ENCODE measurements at places on chromosomes 13 and 19.

- DNase-seq, result no peak
Observed at GRCh38 chr19:6639439-6639838, 30.5 kb downstream of the TNFSF14 start.

DNA sequence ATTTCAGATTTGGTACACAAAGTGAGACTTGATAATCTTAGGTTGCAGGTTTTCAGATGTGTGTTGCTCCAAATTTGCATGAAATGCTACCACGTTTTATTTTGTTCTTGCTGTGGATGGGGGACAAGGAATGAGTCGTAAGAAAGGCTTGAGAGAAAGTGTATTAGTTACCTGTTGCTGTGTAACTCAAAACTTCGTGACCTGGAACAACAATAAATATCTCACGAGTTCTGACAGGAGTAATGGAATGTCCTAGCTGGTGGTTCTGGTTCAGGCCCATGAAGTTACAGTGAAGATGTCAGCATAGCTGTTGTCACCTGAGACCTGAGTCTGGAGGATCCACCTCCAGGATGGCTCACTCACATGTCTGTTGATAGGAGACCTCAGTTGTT lies 1.2 kb downstream of the ZNF8 start:
- DNase-seq, result no peak

GRCh38 chr13:27465611-27466010 lies 15.2 kb upstream of the MTIF3 start:
- no peak for DNase-seq

- no peak for DNase-seq
Observed at GRCh38 chr19:49938662-49939061, 9.4 kb upstream of the NUP62 start.

DNA sequence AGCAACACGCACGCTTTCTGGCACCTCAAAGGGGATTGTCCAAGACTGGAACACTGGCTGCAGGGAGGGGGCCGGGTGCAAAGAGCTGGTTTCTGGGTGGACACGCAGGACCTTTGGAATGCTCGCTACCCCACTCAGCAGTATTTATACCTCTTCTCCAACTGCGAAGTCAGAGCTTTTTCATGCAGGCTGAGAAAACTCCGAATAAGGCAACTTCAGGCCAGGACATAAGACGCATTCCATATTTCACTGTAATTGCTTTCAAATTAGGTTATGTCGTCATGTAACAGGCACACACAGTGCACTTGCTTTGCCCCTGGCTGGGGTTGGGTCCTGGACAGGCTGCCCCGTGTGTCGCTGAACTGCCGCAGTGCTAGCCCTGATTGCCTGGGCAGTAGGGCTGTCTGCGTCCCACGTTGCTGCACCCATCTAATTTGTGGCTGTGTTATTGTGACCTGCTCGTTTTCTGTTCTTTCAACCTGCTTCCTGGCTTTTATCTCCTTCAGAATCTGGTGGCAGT lies 44.5 kb downstream of the ACTN4 start:
- no peak for DNase-seq

- no peak for DNase-seq
Observed at GRCh38 chr13:29925457-29926097, 75.2 kb upstream of the UBL3 start.

DNA sequence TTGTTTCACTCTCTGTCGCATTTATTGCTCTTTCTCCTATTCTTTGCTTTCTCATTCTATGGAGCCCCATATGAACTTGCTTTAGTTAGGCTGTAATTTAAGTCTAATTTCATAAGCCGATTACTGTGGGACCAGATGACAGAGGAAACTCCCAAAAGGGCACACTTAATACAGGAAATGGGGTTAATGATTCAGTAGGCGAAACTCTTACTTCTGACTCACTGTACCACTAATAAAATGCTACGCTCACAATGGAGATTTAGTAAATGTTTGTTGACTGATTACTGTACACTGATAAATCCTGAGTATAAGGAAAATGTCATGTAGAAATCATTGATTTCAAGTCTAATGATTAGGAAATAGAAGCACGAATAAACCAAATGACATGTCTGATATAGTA lies 276.4 kb downstream of the KLF5 start:
- no peak for DNase-seq

DNA sequence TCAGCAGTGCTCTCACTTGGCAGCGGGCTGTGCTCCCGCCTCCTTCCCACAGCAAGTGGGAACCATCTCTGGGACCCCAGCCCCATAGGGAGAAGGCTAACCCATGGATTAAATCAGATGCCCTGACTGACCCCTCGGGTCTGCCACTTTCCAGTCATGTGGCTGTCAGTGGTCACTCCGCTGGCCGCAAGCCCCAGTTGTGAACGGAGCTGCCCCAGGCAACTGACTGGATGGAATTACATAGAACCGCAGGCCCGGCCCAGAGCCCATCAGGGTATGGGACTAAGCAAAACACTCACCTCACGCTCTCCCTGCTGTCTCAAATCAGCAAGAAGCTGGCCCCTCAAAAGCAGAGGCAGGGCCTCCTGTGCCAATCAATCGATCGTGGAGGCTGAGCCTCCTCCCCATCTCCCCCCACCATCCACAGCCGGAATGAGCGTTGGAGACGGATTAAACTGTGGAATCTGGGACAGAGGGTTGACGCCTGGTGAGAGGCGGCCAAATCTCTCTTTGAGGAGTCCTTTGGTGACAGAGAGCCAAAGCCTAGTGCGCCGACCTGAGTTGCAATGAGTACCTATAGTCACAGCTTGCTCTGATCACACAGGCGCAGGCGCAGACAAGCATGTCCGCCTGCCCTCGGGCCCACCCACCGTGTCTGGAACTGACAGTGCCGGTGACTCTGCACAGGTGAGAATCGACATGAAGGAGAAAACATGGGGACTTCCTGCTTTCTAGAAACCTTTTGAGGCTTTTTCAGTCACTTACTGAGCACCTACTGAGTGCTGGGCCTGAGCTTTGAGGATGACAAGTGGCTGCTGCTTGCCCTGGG lies 38.7 kb downstream of the PBX4 start:
- no peak for DNase-seq

DNA sequence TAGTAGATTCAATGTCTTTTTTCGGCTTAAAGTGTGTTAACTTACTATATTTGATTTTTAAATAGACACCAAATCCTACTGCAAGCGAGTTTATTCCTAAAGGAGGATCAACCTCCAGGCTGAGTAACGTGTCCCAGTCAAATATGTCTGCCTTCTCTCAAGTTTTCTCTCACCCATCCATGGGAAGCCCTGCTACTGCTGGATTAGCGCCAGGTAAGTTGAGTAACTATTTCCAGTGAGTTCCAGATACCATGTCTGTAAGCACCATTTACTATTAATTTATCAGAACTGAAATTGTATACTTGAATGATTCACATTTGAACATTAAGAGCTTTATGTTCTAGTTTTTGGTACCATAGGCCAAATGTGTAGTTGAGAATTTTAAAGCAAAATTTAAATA lies 81.8 kb downstream of the PAN3 start:
- DNase-seq, result no peak

DNA sequence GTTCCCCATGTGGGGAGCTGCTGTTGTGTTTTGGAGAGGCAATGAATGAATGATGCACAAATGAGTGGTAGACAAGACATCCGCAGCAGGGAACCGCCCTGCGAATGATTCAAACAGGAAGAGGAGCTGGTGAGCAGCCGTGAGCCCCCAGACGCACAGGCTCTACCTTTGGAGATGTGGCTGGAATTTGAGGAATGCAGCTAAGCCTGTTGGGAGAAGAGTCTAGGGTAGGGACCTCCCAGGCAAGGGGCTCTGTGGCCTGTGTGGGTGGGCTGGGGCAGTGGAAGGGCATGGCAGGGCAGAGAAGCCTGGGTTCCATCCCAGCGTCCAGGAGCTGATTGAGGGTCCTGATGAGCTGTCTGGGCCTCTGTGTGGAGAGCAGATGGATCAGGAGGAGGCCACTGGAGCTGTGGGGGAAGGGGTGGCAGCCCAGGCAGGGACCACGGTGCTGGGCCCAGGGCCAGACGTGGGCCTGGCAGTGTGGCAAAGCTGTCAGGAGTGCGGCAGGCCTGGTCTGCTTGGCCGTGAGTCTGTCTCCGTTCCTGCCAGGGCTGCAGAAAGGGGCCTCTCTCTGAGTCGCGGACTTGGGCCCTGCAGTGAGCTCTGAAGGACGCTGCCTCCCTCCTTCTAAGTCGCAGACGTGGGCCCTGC lies 41.8 kb upstream of the DCUN1D2 start:
- peak; percentile 31 for DNase-seq

DNA sequence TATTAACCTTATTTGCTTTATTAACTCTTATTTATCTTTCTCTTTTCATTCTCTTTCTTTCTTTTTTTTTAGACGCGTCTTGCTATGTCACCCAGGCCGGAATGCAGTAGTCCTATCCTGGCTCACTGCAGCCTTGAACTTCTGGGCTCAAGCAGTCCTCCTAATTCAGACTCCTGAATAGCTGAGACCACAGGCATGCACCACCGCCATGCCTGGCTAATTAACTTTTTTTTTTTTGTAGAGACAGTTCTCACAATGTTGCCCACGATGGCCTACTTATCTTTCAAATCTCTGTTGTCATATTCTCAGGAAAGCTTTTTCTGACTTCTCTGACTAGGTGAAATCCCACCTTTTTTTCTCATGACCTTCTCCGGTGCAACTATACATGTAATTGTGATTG lies 7.8 kb upstream of the SPRY2 start:
- DNase-seq, result no peak

DNA sequence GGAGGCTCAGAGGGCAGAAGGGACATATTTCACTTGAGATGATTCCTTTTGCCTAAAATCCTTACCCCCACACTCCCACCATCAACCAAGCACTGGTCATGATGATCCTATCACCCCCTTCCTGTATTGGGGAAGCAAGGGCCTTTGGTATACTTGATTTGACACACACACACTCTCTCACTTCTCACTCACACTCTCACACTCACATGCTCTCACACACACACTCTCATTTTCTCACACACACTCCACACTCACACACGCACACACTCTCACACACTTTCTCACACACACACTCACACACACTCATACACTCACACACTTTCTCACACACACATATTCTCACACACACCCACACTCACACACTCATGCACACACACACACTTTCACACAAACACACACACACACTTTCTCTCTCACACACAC lies 8.6 kb downstream of the RGCC start:
- DNase-seq, result no peak

DNA sequence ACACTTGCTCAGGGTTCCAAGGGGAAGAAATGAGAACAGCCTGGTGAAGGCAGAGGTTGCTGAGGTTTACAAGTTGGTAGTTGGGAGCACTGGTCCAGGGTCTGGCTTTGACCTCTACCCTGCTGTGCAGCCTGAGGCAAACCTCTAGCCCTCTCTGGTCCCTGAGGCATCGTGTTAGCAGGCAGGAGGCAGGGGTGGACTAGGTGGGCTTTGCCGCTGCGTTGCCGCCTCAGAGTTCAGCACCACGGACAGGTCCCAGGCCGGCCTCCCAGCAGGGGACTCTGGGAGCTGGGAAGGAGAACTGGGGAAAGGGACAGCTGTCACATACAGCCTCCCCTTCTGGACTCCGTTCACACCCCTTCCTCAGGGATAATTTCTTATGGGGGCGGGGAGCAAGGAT lies 3.1 kb downstream of the NCAN start:
- DNase-seq, result no peak

- no peak for DNase-seq
Observed at GRCh38 chr13:20482275-20482761, 43.3 kb downstream of the CRYL1 start.

DNA sequence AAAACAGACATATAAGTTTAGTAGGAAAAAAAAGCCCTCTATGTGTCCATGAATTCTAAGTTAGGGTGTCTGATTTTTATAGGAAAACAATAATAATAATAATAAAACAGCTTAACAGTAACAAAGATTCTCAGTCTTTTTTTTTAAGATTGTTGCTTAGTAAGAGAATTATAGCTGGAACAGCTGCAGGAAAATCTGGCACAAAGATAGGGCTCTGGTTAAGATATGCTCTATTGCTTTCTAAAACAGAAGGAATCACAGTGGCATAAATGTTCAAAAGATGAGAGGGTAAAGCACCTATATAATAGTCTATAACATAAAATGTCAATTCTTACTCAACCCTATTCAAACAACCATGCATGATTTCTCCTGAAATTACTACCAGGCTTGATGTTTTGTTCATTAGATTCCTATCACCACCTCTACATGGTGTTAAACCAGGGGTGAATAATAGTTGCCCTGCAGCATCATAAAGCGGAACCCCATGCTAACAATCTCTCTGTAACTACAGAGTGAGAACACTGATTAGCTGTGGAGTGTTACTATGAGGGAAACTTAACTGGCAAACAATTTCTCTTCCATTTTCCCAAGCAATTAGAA lies 541.4 kb upstream of the MIR17HG start:
- no peak for DNase-seq

DNA sequence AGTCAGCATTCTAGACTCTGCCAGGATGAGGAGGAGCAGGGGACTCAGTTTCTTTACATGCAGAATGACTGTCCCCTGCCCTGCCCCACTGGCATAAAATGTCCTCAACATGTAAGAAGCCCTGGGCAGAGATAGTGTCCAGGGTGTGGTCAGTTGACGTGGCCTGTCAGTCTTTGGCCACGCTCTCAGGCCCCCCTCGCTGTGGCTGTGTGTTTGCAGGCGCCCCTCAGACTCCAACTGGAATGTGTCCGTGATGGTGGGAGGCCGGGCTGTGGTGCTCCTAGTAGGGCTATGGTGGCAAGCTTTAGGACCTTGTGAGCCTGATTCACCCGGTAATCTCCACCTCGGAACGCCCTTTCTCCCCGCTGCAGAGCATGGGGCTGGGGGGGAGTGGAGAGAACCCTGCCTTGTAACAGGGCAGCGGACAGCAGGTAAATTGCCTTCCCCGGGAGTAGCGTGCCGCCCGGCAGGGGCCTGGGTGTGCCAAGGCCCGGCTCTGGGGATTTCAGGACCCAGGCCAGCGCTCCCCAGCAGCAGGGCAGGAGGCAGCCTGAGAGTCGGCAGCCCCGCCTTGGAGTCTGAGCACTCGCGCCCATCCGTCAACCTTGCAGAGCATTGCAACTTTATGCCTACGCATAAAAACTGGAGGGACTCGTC lies 62.3 kb downstream of the CHST8 start:
- no peak for DNase-seq

DNA sequence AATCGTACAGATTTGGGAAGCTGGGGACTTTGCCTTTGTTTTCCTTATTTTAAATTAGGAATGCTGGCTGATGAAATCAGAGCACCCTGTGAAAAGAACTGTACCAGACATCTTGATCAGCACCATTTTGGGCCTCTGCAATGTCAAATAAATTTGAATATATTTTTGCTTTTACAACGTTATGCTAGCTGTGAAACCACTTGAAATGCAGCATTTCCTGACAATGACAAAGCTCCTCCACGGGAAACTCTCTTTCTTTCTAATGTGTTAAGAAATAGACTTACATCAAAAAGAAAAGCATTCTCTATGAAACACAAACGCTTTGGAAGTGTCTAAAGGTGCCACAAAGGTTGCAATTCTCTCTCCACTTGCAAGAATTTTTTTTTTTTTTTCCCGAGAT lies 47.1 kb upstream of the MAP3K10 start:
- no peak for DNase-seq

- no peak for DNase-seq
Observed at GRCh38 chr19:1718420-1719291, 34.6 kb upstream of the ONECUT3 start.
